Lower leg skin (tissue), 4 donors: ENCODE measurements at places on chromosomes 5 and 9.

GRCh38 chr5:171848911-171849520 is 63.4 kb downstream of the SMIM23 start:
- DNase-seq: no peak

DNA sequence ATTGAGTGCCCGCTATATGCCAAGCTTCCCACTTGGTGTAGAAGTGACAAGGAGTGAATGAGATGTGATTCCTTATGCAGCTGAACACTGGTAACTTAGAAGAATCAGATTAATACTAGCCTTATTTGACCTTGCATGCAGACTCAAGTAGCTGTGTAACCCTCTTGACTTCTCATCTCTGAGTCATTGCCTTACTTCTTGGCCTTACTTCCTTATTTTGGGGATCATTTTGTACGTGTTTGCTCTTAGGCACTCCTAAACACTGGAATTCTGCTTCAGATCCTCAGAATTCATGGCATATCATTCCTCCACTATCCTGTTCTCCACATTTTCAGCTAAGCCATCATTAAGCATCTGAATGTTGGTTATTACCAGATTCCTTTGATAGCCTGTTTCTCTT is 948.9 kb upstream of the ARRDC3 start:
- no peak for DNase-seq

- no peak for DNase-seq
These were observed 859.1 kb downstream of the MAT2B start for GRCh38 chr5:164364237-164365208.

DNA sequence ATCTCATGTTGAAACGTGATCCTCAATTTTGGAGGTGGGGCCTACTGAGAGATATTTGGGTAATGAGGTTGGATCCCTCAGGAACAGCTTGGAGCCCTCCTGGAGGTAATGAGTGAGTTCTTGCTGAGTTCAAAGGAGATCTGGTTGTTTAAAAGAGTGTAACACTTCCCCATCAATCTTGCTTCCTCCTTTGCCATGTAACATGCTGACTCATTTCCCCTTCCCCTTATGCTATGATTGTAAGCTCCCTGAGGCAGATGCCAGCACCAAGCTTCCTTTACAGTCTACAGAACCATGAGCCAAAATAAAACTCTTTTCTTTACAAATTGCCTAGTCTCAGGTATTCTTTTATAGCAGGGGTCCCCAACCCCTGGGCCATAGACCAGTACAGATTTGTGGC is 352.3 kb downstream of the SLCO4C1 start:
- DNase-seq: no peak

GRCh38 chr5:76081811-76082771 is 1.1 kb upstream of the SV2C start:
- no peak for DNase-seq

GRCh38 chr5:15791274-15791673 is 291.3 kb downstream of the FBXL7 start:
- no peak for DNase-seq

GRCh38 chr9:18726546-18726945 is 252.6 kb downstream of the ADAMTSL1 start:
- DNase-seq: no peak

DNA sequence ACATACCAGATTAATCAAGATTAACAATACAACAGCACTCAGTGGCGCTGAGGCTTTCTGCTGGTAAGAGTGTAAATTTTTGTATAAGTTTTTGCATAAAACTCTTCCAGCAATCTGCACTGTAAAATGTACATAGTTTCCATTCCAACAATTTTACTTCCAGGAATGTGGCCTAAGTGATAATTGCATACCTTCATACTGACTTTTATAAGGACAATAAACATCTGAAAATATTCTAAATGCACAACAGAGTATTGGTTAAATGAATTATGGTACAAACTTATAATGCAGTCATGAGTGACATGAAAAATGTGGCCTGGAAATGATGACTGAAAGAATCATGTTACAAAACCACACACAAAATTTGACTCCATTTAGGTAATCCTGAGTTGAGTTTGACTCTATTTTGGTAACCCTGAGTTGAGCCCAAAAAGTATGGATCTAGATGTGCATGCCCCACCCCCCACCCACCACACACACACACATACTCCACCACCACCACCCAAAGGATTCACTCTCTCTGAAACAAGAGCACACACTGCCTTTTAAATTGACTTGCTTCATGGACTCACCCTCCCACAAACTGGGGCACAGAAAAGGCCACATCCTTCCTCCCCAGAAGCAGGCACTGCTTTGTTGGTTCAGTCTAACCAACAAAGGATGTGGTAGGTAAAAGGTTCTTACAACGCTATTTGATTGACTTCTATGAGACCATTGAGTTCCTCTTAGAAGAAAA is 137.6 kb downstream of the SUSD1 start:
- DNase-seq: no peak
